ENCODE measurements at places on chromosomes 7 and 10.

DNA sequence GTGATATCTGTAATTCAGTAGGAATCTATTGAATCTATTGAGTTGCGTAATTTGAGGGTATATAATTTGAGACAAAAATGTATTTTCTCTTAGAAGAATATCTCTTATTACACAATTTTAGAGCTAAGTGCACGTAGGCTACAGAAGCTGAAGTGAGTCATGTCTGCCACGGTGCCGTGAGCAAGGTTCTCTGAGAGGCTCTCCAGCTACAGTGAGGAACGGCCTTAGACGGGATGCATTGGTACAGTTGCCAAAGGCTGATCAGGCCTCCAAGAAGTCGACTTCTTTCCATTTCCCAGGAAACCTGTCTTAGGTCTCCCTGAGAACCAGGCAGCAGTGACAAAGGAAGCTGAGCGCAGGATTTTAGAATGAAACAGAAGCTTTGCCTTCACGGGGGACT is 28.6 kb downstream of the TCERG1L start:
- H3K27me3 ChIP-seq: no peaks in the 10 kb centered on the region
- no peak overlapping the region for H3K27ac ChIP-seq

DNA sequence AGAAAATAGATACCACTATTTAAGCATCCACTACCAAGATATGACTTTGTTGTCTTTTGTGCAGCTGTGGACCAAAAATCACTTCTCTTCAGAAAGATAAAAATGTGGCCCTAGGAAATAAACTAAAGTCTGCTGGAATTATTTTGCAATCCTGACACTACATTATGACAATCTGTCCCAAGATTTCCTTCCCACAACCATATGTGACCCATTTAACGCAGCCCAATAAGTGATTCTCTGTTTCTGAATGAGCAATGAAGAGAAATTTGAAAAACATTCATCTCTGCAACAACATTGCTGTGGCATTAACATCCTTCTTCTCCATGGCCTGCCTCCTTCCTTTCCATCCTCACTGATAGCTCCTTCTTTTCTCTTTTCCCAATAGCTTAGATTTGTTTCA is 212.0 kb downstream of the TSPAN12 start:
- H3K27me3 ChIP-seq: no peaks in the 10 kb centered on the region
- H3K27ac ChIP-seq: no peak overlapping the region
- H3K4me3 ChIP-seq: no peak overlapping the region
- no peak for DNase-seq

DNA sequence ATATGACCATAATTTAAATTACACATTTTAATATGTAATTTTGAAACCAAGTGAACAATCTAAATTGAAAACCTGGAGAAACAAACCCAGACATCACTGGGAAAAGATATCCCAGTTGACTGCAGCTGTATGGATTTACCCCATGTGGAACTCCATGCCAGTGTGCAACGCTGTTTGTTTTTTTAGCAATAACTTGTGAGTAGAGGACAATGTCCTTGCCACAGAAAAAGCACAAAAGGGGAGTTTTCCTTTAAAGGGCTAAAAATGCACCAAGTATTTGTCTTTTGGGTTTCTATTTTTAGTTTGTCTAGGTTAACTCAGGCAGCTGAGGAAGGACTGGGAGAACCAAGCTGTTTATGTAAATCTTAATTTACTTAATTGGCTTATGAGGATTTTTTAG is 15.1 kb upstream of the COL17A1 start:
- no peaks in the 10 kb centered on the region for H3K36me3 ChIP-seq
- H3K4me3 ChIP-seq: no peak overlapping the region
- no peak overlapping the region for H3K27ac ChIP-seq
- peaks cover 20% of the 10 kb centered on the region for H3K27me3 ChIP-seq
- H3K4me1 ChIP-seq: peaks cover 10% of the 10 kb centered on the region
- no peak for DNase-seq

DNA sequence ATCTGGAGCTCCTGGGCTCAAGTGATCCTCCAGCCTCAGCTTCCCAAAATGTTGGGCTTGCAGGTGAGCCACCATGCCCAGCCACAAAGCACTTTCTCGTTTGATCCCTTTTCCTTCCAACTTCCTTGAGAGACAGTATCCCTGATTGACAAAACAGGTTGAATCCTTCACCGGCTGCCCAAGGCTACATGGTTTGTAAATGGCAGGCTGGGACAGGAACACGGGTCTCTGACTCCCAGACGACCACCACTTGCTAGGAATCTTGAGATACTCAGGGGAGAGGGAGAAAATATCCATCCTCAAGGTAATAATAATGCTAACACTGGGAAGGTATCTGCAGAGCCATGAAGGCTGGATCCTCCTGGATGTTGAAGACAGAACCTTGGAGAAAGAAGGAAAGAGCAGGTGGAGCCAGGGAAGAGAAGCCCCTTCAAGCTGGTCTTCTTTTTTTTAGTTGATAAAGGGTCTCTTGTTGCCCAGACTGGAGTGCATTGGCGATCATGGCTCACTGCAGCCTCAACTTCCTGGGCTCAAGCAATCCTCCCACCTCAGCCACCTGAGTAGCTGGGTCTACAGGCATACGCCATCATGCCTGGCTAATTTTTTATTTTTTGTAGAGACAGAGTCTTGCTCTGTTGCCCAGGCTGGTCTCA is 19.8 kb downstream of the MMRN2 start:
- peak; percentile 6 for DNase-seq
- peaks cover 5% of the 10 kb centered on the region for H3K4me1 ChIP-seq
- H3K27me3 ChIP-seq: no peaks in the 10 kb centered on the region
- no peaks in the 10 kb centered on the region for H3K36me3 ChIP-seq

GRCh38 chr7:27229448-27229847 is 13.2 kb upstream of the EVX1 start:
- no peaks in the 10 kb centered on the region for H3K36me3 ChIP-seq
- H3K27ac ChIP-seq: no peak overlapping the region
- H3K4me3 ChIP-seq: no peak overlapping the region
- H3K4me1 ChIP-seq: no peaks in the 10 kb centered on the region
- H3K27me3 ChIP-seq: peaks cover 49% of the 10 kb centered on the region
- DNase-seq: no peak

DNA sequence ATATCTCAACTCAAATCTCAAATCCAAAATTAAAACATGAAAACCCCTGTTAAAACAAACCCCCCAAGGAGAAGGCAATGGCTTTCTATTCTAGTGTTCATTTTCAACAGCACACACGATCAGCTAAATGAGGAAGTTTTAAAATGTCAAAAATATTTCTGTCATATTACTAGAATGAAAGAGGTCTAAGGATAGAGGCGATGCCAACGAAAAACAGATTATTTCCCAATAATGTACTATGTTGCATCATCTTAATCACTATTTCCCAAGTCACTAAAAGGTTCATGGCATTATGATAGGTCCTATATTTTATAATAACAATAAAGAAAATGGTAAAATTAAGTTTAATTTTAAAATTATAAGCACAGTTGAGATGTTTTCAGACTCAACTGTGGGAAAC is 10.1 kb downstream of the CNOT4 start:
- no peak overlapping the region for H3K4me3 ChIP-seq
- H3K4me1 ChIP-seq: peaks cover 9% of the 10 kb centered on the region
- no peak overlapping the region for H3K27ac ChIP-seq
- no peak for DNase-seq
- H3K36me3 ChIP-seq: peaks cover under 1% of the 10 kb centered on the region

DNA sequence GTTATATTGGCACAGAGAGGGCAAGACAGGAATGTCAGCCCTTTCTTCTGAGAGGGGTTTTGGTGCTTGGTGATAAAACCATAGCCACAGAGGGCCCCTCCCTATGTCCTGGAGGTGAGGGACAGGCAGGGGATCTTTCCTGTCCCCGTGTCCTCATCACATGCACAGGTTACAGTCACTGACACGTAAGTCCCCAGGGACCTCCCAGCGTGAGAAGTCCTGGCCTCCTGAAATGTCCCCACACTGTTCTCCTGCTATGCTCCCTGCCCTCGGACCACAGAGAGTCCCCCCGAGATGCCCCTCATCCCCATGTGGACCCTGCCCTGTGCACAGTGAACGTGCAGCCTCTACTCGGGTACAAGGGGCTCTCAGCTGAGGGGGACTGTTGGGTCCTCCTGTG is 260.4 kb downstream of the ZMYND11 start:
- H3K4me1 ChIP-seq: no peaks in the 10 kb centered on the region
- DNase-seq: no peak
- no peak overlapping the region for H3K27ac ChIP-seq
- no peaks in the 10 kb centered on the region for H3K36me3 ChIP-seq
- H3K27me3 ChIP-seq: no peaks in the 10 kb centered on the region
- H3K4me3 ChIP-seq: no peak overlapping the region

DNA sequence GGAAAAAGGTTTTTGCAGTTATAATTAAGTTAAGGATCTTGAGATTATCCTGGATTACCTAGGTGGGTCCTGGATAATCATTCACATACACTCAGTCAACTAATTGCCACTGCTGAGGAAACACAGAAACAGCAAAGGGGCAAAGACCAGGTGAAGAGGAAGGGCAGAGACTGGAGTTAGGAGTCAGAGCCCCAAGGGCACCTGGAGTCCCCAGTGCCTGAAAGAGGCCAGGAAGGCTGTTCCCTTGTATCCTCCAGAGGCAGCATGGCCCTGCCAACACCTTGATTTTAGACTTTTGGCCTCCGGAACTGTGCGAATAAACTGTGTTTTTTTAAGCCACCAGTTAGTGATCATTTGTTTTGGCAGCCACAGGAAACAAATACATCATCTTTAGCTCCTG is 24.6 kb downstream of the PRR15 start:
- no peak overlapping the region for H3K4me3 ChIP-seq
- no peak overlapping the region for H3K27ac ChIP-seq
- peaks cover 6% of the 10 kb centered on the region for H3K4me1 ChIP-seq
- no peak for DNase-seq
- H3K36me3 ChIP-seq: no peaks in the 10 kb centered on the region

- no peak overlapping the region for H3K4me3 ChIP-seq
- no peak for DNase-seq
- H3K4me1 ChIP-seq: no peaks in the 10 kb centered on the region
- H3K27me3 ChIP-seq: no peaks in the 10 kb centered on the region
Observed at GRCh38 chr7:44279286-44279685, 46.1 kb downstream of the CAMK2B start.

- H3K36me3 ChIP-seq: no peaks in the 10 kb centered on the region
- peaks cover 22% of the 10 kb centered on the region for H3K4me1 ChIP-seq
- H3K27me3 ChIP-seq: no peaks in the 10 kb centered on the region
- no peak for DNase-seq
Observed at GRCh38 chr10:128914681-128915080, 552.4 kb upstream of the MGMT start.

- peaks cover 24% of the 10 kb centered on the region for H3K4me1 ChIP-seq
- H3K4me3 ChIP-seq: peak overlapping the region; percentile 97
- H3K36me3 ChIP-seq: peaks cover 18% of the 10 kb centered on the region
- no peak for DNase-seq
- peaks cover 23% of the 10 kb centered on the region for H3K27me3 ChIP-seq
- peak overlapping the region; percentile 95 for H3K27ac ChIP-seq
Observed at GRCh38 chr10:114173603-114173920, 441 bp downstream of the CCDC186 start.

- H3K36me3 ChIP-seq: no peaks in the 10 kb centered on the region
- H3K4me1 ChIP-seq: peaks cover 5% of the 10 kb centered on the region
- H3K4me3 ChIP-seq: no peak overlapping the region
- no peak for DNase-seq
- H3K27me3 ChIP-seq: peaks cover 27% of the 10 kb centered on the region
Observed at GRCh38 chr10:127997937-127998336, 91.0 kb downstream of the PTPRE start.

GRCh38 chr7:36019980-36020379 is 133.1 kb upstream of the EEPD1 start:
- H3K27ac ChIP-seq: no peak overlapping the region
- no peak overlapping the region for H3K4me3 ChIP-seq
- no peak for DNase-seq

DNA sequence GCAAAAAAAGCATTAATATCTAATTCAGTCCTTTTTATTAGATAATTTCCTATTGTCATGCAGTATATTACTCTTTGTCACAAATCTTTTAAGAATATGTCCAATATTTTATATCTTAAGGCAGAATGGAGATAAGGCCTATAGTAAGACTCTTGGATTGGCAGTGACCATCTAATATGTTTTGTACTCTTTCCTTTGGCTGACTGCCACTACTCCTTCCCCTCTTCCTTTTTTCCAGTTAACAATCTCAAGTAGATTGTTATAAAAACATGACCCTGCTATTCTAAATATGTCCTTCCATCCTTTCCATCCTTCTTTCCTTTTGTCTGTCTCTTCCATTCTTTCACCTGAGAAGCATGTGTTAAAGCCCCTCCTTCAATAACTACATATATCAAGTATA is 92.8 kb upstream of the TMEM168 start:
- peaks cover 10% of the 10 kb centered on the region for H3K36me3 ChIP-seq
- DNase-seq: no peak
- no peak overlapping the region for H3K27ac ChIP-seq

DNA sequence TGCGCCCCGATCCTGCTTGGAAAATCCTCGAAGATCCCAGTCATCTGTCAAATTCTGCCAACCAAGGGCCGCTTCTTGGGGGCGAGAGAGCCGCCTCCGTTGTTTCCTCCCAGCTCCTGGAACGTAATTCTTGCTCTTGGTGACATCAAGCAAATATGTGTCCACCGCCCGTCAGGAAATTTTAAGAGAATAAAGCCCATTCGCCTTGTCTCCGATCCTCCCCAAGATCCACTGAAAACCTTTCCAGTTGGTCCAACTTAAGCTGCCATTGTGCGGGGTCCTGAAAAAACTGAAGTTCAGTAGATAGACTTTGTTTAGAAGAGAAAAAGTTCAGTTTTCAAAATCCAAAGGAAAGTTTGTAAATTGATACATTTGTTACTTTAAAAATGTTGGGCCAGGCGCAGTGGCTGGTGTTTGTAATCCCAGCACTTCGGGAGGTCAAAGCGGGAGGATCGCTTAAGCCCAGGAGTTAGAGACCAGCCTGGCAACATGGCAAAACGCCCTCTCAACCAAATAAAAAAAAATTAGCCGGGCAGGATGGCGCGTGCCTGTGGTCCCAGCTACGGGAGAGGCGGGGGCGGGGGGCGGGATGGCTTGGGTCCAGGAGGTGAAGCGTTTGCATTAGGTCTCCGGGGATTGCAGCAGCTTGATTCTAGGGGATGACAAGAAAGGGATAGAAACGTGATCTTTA is 1.0 kb upstream of the ZNF800 start:
- peaks cover 36% of the 10 kb centered on the region for H3K36me3 ChIP-seq
- DNase-seq: no peak
- peaks cover 5% of the 10 kb centered on the region for H3K27me3 ChIP-seq
- peak overlapping the region; percentile 80 for H3K4me3 ChIP-seq
- H3K4me1 ChIP-seq: peaks cover 52% of the 10 kb centered on the region

GRCh38 chr7:33909318-33909717 is 4.0 kb downstream of the BMPER start:
- H3K27me3 ChIP-seq: peaks cover 29% of the 10 kb centered on the region
- no peaks in the 10 kb centered on the region for H3K36me3 ChIP-seq
- no peaks in the 10 kb centered on the region for H3K4me1 ChIP-seq
